Psoas muscle (tissue), 8 donors: ENCODE measurements at places on chromosomes 3 and 15. TPM values are rescaled to one million over a fixed set of nuclear protein-coding genes. Genes with fewer than 3 reads are reported as not detected.

DNA sequence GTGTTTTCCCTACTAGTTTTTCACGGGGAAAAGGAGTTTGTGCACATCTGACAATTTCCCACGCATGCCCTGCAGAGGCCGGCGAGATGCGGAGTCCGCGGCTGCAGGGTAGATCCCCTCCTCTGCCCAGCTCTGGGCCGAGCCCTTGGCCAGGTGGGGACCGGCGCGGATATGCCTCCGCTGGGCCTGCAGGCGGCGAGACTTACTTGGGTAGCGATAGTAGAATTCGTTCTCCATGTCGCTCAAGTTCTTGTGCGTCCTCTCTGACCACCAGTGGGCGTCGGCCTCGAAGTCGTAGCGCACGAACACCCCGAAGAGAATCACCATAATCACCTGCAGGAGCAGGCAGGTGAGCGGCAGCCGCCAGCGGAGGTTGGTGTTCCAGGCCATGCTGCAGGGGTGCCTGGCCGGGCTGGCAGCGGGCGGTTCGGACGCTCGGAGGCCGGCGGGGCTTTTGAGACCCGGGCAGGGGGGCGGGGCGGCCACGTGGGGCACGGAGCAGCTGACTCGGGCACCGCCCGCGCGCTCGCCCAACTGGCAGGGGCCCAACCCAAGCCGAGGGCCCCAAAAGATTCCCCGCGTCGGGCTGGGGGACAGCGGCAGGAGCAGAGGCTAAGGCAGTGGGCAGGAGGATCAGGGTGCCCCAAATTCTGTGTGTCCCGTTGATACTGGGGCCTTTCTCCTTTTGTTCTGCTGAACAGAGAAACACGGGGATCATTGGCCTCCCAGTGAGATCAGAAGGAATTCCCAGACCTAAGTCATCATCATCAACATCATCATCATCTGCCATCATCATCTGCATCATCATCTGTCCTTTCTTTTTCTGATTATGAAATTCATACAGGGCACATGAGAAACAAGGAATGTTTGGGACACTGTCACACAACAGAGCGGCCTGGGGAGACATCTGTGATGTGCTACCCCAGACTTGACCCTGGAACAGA, at the start of gene RHCG:
Gene RHCG, minus strand, starts transcription at position 429 of the 944 bp plus-strand sequence. Its CDS starts 39 bp downstream, at position 390.
- no peaks in the 10 kb centered on the region for H3K4me1 ChIP-seq
- H3K27ac ChIP-seq = no peak within 1 kb of the TSS
- DNase-seq = no peak
- peak within 1 kb of the TSS; percentile 44 for H3K4me3 ChIP-seq
- no peaks in the 10 kb centered on the region for H3K36me3 ChIP-seq

GRCh38 chr3:87595798-87596197, 319.4 kb upstream of the POU1F1 start:
- H3K36me3 ChIP-seq = no peaks in the 10 kb centered on the region
- H3K4me1 ChIP-seq = no peaks in the 10 kb centered on the region
- H3K27ac ChIP-seq = no peak overlapping the region
- DNase-seq = no peak
- no peak overlapping the region for H3K4me3 ChIP-seq
- H3K27me3 ChIP-seq = no peaks in the 10 kb centered on the region

DNA sequence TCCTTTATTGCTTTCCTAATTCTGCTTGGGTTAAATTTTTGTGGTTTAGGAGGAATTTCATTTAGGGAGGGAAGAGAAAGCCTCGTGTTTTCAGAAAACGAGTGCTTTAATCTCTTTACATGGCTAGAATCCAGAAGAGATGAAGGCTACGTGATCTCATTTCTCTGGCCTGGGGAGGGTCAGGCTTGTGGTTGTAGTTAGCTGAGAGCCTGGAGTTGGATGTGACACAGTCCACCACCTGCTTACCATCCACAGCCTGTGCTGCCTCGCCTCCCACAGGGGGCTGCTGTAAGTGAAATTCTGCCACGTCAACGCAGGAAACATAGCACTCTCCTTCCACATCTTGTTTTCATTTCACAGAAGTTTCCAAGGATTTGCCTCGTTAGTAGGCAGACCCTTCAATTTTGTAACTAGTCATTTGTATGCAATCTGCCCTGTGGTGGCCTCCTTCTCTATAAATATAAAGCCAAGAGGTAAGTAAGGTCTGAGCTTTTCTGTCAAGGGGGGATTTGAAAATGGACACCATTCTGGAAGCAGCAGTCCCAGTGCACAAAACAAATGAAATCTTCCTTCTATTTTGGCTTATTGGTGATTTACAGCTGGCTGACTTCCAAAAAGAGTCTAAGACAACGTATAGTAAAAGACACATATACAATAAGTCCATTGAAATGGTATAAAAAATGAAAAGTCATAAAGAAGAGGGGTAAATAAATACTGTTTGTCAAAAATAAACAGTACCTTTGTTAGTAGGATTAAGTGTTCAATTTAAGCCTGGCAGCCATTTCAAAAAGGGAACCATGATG, 3.4 kb downstream of the GXYLT2 start:
- peaks cover 1% of the 10 kb centered on the region for H3K27me3 ChIP-seq
- DNase-seq = peak; percentile 52
- peaks cover 8% of the 10 kb centered on the region for H3K4me1 ChIP-seq
- peak overlapping the region; percentile 30 for H3K27ac ChIP-seq

DCBLD2 gene
- 4.1 TPM for total RNA-seq

CD86 gene
- 1.1 TPM for total RNA-seq
